Activated CD8-positive, alpha-beta memory T cell treated with anti-CD3 and anti-CD28 coated beads for 4 hours (primary cell): ENCODE measurements at places on chromosomes 12 and 14.

DNA sequence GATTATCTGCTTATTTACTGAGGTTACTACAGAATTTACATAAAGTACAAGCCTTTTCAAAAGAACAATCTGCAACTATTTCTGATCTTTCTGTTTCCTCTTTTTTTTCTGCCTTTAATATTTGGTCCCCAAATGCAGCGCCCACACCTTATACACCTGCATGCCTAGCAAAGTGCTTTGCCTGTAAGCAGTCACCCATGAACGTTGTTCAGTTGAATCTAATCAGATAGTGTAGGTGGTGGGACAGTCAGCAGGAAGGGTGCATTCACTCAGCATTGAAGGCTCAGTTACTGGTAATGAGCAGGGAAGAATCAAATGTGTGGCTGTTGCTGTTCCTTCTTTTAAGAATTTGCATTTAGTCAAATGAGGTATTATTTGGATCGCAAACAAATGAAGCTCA lies 108.4 kb downstream of the GPR135 start:
- DNase-seq, result no peak

DNA sequence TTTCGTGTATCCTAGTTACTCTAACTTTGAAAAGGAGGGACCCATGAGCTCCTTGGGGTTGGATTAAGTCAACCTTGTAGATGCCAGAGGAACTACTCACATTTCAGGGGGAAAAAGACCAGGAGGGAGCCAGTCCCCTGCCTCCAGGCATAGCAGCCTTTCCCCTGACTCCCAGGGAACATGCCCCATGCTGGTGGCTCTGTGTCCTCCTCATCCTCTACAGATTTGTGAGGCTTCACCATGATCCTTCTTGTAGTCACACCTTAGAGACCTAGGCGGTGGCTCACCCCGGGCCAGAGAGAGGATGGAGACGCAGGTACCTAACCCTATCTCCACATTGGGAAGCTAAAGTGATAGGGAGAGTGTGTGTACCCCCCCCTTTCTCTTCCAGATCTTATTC lies 16.0 kb upstream of the PPP1R1A start:
- no peak for DNase-seq

DNA sequence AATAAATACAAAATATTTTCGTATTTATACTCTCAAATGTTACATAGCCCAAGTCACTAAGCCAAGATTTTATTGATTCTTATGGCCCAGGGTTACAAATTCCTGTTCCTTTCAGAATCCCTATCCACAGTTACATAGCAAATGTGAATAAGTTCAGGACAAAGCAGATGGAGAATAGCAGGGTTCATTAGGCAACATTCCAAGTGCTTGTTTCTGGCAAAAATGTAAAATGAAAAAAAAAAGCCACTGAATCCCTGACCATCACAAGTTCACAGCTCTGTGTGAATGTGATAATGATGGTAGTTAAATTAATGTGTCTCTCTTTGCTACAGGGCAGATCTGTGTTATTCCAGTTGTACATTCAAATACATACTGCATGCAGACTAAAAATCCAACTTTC lies 74.6 kb downstream of the KCNC2 start:
- DNase-seq, result no peak

GRCh38 chr12:123971770-123972456 lies 718 bp downstream of the CCDC92 start:
- DNase-seq, result peak; percentile 9

GRCh38 chr12:119868992-119869391 lies 8.1 kb downstream of the CIT start:
- DNase-seq, result no peak

- no peak for DNase-seq
These were observed 32.6 kb downstream of the WASHC3 start for GRCh38 chr12:102029141-102029540.

GRCh38 chr12:103832048-103832997 lies 8.7 kb downstream of the NT5DC3 start:
- no peak for DNase-seq

- no peak for DNase-seq
These were observed 6.2 kb upstream of the SPIC start for GRCh38 chr12:101468948-101469347.

- no peak for DNase-seq
These were observed 308.0 kb upstream of the LMO3 start for GRCh38 chr12:16913832-16914490.

GRCh38 chr12:97283297-97283696 lies 179.3 kb upstream of the RMST start:
- DNase-seq, result no peak

- DNase-seq, result no peak
These were observed 87.0 kb downstream of the TESC start for GRCh38 chr12:117011988-117012805.

DNA sequence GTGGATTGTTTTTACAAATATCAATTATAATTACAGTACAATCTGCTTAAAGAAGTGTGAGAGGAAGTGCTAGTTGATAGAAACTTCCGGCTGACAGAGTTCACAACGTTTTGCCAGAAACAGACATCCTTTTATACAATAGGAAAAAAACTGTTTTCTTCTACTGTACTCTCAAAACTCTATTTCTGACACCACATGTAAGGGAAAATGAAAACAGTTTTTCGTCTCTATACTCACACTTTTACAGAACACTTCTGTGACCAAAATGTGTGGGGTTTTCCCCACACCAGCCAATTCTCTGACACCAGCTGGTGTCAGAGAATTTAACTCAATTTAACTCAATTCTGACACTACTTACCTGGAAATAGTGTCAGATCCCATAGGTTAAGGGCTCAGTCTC lies 24.2 kb upstream of the HIF1A start:
- no peak for DNase-seq

GRCh38 chr12:31822761-31823160 lies 93.9 kb upstream of the AMN1 start:
- no peak for DNase-seq

DNA sequence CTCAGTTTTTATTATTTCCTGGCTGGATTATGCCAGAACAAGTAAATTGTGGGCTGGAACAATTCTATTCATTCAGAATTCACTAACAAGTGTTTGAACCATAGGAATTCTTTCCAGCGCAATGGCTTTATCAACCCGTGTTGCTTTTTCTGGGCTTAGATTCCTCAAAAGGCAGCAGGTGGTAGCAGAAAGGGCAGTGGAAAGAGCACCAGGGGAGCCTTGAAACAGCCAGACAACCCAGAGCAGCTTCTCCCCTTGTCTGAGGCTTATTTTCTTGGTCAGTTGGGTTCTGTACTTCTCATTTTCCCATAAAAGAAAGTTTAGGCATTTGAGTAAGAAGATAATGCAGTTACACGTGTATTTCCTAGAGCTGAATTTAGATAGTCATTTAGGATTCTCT lies 130.7 kb downstream of the OTOGL start:
- no peak for DNase-seq

GRCh38 chr14:103390605-103391004 lies 5.4 kb downstream of the MARK3 start:
- DNase-seq, result no peak

- peak; percentile 48 for DNase-seq
These were observed 15.6 kb downstream of the BAG5 start for GRCh38 chr14:103546652-103547454.

GRCh38 chr12:3974883-3975282 lies 101.7 kb upstream of the PARP11 start:
- no peak for DNase-seq

DNA sequence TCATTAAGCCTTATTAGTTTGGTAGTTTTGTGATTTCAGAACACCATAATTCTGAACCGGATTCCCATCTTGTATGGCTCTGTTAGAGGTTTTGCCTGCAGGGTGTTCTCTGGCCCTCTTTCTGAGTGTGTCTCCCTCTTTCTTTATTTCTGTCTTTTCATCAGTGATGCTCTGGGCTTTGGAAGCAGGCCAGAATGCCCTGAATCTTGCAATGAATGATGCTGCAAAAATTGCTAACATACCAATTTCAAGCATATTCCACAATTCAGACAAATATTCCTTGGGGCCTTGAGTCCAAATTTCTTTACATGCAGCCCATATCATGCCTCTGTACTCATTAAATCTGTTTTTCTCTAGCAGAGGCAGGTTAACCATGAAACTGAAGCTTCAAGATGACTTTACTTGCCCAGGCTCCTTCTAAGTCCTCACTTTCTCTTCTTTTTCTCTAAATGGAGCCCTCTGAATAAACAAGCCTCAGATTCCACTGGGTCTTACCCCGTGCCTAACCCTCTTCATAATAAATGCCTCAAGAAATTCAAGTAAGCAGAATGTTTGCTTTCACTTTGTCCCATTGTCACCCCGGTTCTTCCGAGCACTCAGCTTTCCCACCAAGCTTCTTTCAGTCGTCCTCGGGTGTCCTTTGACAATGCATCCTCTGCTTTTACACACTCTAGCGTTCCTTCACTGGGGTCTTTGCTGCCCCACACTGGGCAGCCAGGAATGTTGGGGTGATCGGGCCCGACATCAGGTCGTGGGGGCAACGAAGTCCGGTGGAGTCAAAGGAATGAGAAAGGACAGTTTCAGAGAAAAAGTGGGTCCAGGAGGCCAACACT lies 78.8 kb upstream of the SLC38A4 start:
- no peak for DNase-seq

DNA sequence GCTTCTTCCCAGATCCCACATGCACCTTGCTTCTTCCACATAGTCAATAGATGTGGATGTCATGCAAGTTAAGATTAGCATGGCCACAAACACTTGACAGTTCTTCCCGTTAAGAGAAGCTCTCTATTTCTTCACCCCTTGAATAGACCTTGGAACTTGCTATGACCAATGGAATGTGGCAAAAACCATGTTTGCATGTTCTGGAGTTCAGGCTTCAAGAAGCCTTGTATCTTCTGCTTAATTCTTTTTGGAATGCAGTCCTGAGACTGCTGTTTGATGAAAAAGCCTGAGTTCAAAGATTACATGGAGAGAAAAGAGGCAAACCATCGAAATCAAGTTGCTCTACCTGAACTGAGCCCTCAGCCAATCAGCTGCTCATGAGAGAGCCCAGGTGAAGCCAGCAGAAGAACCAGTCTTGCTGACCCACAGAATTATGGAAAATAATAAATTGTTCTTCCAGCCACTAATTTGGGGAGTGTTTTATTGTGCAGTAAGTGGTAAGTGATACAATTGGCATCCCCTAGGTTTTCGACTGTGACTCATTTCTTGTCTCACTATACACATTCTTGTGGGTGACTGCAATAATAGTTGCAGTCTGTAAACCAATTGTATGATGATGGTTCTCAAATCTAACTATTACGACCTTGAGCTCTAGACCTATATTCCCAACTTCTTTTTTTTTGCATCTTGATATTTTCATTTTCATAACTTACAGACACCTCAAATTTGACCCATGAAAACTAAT lies 12.6 kb downstream of the RASSF9 start:
- no peak for DNase-seq

- no peak for DNase-seq
These were observed 2.3 kb downstream of the CLECL1 start for GRCh38 chr12:9730591-9730990.

DNA sequence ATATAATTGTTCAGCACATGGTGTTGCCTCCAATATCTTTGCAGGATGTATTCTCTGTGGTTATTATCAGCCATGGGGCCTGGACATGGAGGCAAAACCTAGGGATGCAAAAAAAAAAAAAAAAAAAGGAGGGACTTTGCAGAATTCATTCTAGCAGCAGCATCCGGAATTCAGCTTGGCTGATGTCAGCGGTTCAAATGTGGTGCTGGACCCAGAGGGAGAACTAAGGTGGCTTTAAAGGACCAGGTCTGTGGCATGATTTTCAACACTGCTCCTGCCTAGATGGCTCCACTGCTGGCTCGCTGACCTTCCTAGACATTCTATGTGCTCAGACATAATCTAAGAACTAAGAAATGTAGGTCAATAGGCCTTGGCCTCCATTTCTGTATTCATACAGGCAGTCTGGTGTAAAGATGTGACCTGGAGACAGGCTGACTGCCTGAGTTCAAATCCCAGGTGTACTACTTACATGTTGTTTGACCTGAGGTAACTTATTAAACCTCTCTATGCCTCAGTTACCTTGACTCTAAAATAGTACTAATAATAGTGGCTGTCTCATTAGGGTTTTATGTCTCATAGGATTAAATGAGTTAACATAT lies 108.6 kb downstream of the PPM1A start:
- no peak for DNase-seq

- no peak for DNase-seq
These were observed 95.3 kb downstream of the FGD4 start for GRCh38 chr12:32494656-32495055.

DNA sequence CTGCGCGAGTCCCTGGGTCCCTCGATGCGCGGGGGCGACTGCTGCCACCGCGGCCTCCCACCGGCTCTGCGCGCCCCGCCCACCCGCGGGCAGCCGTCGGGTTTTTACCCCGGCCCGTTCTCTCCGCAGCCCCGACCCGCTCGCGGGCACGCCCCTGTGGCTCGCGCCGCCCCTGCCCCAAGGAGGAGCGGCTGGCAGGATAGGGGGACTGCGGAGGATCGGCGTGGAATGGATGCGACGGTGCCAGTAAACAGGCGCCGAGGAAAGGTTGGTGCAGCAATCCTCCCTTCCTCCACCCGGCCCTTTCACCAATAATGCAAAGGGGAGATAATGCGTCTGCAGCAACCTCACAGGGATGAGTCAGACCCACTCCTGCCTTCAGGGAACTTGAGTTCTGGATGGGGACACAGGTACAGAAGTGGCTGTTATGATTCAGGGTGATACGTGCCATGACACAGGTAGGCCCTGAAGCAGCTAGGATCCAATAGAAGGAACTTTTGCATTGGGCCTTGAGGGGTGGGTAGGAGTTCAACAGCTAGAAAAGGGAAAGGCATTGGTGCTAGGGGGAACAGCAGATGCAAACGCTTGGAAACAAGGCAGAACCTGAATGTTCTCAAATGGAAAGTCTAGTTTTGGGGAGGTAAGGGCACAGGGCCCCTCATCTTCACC lies 554 bp upstream of the DEGS2 start:
- DNase-seq, result no peak

DNA sequence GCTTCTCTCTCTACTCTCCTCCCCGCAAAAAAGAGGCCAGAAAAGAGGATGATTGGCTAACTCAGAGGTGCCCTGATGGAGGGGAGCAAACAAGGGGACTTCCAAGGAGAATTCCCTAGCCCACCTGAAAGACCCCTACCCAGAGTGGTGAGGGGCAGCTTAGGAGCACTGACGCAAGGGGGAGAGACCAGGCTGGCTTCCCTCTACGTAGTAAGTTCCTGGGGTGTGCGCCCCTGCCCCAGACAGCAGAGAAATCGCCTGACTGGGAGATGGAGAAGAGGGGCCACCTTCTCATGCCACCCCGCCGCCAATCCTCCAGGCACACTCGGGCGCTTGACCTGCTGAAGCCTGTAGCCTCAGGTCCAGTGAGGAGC lies 2.1 kb upstream of the DIO3 start:
- DNase-seq, result no peak

DNA sequence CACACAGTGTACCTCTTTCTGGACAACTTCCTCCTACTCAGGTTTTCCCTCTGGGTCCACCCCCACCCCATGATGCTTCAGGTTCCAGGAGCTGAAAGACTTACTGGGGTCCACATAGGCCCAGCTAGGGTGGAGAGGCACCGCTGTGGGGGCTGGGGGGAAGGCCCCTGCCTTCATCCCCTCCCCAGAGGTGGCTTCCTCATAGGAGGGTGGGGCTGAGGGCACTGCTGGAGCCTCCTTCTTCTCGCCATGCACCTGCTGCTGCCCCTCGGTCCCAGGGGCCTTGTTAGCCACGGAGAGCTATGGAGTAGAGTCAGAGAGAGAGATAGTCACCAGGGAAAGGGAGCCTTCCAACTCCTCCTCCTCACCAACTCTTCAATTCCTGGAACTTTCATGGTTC lies 2.7 kb downstream of the FAIM2 start:
- DNase-seq, result no peak
